AG04450 (cell line): ENCODE measurements at places on chromosomes 2 and 18. TPM values are rescaled to one million over a fixed set of nuclear protein-coding genes. Genes with fewer than 3 reads are reported as not detected.

GRCh38 chr2:55775828-55776227 is 82.2 kb upstream of the PNPT1 start:
- DNase-seq = no peak

DNA sequence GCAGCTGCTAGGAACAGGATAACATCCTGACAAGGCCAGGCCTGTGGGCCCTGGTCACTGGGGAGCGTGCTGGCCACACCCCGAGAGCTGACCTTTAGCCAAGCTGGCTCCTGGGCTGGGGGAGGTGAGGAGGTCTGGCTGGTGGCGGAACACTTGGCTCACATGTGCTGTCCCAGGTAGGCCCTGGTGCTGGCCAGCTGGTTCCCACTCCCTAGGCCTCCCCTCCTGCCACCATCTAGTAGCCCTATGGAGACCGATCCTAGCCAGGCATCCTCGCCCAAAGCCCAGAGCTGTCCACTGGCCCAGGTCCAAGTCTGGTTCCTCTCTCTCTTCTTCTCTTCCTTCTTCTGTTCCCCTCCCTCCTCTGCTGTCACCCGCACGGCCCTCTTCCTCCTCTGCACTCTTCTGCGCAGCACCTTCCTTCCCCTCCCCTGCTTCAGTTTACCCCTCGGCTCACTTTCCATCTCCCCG is 52.4 kb downstream of the TNS1 start:
- DNase-seq = no peak

GRCh38 chr2:218149848-218150440 is 16.8 kb downstream of the CXCR1 start:
- no peak for DNase-seq

- no peak for DNase-seq
These were observed 5.3 kb downstream of the KLF11 start for GRCh38 chr2:10048501-10049171.

DNA sequence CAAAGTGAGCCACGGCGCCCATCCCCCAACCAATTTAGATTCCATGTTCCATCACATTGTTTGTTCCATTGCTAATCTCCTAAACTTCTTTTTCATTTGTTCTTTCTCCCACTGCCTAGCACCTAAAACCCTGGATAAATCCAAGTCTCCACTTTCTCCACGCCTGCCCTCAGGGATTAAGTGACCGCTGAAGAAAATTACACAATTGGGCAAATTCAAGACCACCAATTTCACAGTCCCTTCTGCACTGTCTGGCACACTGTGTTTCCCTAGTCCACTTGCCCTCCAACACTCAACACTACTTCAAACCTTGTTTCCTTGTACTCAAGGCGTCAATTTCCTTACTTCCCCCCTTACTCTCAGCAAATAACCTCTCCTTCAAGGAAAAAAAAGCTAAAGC is 5.1 kb upstream of the UBXN4 start:
- DNase-seq = no peak

DNA sequence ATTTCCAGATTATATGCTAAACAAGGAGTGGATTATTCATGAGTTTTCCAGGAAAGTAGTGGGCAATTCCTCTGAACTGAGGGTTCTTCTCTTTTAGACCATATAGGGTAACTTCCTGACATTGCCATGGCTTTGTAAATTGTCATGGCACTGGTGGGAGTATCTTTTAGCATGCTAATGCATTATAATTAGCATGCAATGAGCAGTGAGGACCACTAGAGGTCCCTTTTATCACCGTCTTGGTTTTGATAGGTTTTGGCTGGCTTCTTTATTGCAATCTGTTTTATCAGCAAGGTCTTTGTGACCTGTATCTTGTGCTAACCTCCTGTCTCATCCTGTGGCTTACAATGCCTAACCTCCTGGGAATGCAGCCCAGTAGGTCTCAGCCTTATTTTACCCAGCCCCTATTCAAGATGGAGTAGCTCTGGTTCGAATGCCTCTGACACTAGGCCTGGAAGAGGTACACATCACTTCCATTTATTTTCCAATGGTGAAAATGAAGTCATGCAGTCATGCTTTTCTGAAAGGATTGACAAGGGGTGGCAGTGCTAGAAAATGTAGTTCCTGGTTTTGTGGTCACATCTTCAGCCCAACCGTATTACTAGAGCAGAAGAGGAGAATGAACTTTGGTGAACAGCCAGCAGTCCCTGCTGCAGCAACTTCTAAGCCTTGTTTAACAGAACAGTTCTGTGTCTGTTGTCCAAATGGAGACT is 26.6 kb upstream of the ITGA4 start:
- no peak for DNase-seq

DNA sequence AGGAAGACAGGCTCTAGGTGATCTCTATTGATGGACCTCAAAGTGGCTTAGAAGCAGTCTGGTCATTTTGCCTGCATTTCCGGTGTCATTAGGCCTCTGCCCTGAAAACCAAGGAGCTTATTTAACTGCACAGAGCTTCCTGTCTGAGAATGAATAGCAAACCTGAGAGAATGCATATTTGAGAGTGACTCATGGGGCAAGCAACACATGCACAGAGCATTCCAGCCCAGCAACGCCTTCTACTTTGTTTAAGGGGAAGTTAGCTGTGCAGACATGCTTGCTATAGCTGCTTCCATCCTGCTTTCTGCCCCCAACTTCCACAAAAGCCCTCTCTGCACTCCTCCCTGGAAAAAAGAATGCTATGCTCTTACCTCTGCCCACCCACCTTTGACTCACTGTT is 232.8 kb downstream of the GRB14 start:
- DNase-seq = peak; percentile 57

GRCh38 chr2:101843471-101843870 is 146.0 kb downstream of the MAP4K4 start:
- no peak for DNase-seq

DNA sequence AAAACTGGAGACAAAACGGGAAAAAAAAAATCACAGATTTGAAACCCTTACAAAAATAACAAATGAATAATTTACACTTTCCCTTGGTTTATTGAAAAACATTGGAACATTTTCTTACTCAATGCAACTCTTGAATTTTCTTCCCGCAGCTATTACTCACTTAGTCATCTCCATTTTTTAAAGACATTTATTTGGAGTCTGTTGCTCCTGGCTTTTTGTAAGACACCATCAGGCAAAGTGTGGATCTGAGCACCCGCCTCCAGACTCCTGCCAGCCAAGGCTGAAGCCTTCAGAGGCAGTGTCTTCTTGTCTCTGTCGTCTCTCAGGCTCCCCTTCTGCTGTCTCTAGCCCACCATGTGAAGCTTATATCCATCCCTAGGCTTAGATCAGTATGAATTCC is 46.2 kb downstream of the TRIB2 start:
- no peak for DNase-seq

DNA sequence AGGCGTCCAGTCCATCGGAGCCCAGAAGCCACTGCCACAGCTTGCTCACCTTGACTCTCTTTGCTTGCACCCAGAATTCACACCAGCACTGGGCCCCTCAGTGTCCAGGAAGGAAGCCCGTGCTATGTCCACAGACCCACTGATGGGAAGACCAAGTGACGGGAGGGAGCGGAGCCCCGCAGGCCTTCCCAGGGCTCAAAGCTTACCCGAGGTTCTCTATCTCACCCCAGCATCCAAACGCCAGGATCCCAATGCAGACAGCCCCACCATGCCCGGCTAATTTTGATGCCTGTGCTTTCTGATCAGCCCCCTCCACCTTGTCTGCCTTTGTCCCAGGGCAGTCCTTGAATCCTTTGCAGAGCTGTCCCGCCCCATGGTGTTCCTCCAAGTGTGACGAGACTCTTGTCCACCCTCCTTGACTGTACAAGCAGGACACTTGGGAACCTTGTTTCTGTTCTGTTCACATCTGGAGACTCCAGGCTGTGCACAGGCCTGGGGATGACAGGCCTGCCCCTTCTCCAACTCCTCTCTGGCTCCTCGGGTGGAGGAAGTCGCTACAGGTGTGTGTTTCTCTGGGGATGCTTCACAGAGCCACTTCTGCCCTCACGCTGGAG is 12.0 kb downstream of the NPPC start:
- DNase-seq = no peak

GRCh38 chr18:46677611-46678010 is 20.6 kb upstream of the LOXHD1 start:
- DNase-seq = no peak

DNA sequence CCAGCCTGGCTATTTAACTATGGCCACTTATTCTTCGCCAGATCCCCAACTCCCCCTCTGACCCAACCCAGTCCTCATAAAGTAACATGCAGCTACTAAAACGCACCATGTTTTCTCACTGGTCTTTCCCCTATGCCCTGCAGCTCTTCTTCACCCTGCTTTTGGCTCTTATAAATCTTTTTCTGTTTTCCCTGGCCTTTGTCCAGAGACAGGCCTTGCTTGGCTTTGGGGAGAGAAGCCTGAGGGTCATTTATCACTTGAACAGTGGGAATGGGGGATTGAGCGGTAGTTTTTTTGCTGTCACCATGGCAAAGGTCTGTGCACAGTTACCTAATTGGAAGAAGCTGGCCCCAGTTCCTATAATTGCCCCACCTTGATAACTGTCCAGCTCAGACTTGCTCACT is 202.9 kb upstream of the NT5C1B start:
- DNase-seq = no peak

- DNase-seq = no peak
These were observed 87.9 kb upstream of the GCFC2 start for GRCh38 chr2:75798569-75798968.

DNA sequence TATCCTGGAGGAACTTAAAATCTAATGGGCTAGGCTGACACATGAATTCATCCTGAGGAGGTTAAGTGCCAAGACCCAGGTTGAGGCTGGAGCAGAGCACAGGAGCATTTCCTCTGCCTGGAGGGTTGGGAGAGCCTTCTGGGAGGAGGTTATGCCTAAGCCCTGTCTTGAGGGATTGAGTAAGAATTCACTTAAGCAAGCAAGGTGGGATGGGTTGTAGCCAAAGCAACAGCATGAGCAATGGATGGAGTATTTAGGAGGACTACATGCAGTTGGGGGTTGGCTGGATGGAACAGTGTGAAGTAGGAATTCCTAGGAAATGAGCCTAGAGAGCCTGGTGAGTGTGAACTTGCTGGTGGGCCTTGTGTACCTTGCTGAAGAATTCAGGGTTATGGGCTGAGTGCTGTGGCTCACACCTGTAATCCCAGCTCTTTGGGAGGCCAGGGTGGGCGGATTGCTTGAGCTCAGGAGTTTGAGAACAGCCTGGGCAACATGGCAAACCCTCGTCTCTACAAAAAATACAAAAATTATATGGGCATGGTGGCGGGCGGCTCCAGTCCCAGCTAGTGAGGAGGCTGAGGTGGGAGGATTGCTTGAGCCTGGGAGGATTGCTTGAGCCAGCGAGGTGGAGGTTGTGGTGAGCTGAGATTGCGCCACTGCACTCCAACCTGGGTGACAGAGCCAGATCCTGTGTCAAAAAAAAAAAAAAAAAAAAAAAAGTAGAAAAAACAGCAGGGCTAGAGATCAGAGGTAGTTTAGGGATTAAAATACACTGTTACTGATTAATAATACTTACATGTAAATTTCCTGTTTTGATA is 22.2 kb downstream of the TANC1 start:
- peak; percentile 73 for DNase-seq

GRCh38 chr18:12306752-12307700 is 1.0 kb upstream of the TUBB6 start:
- DNase-seq = no peak

Gene MTCL1
- 54.5 and 56.6 TPM in 2 replicates for polyA plus RNA-seq

Gene CRIM1
- polyA plus RNA-seq = 142 and 168 TPM in 2 replicates

Gene C2orf81
- polyA plus RNA-seq = 0.16 TPM in 2 replicates

Gene TLX2
- not detected in 2 replicates for polyA plus RNA-seq

Gene CTLA4
- not detected in 2 replicates for polyA plus RNA-seq

Gene TUBA3E
- polyA plus RNA-seq = not detected in 2 replicates

Gene SIX2
- polyA plus RNA-seq = not detected in 2 replicates

Gene CHN1
- polyA plus RNA-seq = 207 and 258 TPM in 2 replicates

Gene CCDC68
- 7.3 and 9.5 TPM in 2 replicates for polyA plus RNA-seq

Gene DCTN1
- polyA plus RNA-seq = 147 and 188 TPM in 2 replicates

Gene TSGA10
- 1.4 and 1.8 TPM in 2 replicates for polyA plus RNA-seq

Gene ZNF521
- polyA plus RNA-seq = 25.9 and 27.4 TPM in 2 replicates
